ENCODE measurements at places on chromosomes 7 and 10.
A peak's percentile ranks its signal among the peaks of the same experiment; 100 is the strongest.

DNA sequence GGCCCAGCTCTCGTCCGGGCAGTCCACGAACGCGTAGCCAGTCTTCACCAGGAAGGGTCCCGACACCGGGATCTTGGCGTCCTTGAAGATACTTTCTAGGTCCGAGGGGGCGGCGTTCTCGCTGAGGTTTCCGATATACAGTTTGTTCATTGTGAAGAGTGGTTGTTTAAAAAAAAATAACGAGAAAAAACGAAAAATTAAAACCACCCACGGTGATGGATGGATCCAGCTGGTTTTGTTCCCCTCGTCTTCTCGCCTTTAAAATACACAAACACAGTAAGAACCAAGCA lies 385 bp downstream of the IGF2BP3 start:
- DNase-seq, result no peak

DNA sequence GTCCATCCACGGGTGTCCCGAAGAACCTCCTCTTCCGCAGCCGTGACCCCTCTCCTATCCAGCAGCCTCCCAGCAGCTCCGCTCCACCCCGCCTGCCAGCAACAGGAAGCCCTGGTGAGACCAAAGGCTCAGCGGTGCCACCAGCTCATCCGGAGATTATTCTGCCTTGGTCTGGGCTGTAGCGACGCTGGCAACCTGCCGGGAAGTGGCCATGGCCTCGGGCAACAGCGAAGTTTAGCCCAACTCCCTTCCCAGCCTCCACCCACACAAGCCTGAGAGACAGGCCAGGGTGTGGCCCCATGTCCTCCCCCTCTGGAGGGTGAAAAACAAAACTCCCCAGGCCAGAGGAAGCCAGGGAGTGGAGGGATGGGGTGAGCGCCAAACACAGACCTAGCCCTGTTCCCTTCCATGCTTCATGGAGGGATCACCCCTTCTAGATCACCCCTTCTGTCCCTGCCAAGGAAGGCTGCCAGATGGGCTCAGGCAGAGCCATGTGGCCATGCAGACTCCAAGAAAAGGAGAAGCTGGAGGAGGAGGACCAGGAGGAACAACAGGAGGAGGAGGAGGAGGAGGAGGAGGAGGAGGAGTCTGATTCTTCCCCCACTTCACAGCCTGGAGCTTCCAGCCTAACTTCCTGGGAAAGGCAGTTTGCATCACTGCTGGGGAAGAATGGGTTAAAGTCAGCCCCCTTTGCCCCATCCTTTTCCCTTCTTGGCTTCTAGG lies 918 bp downstream of the CALHM2 start:
- peak; percentile 15 for DNase-seq

GRCh38 chr7:2198206-2198605 lies 34.5 kb downstream of the MAD1L1 start:
- no peak for DNase-seq

DNA sequence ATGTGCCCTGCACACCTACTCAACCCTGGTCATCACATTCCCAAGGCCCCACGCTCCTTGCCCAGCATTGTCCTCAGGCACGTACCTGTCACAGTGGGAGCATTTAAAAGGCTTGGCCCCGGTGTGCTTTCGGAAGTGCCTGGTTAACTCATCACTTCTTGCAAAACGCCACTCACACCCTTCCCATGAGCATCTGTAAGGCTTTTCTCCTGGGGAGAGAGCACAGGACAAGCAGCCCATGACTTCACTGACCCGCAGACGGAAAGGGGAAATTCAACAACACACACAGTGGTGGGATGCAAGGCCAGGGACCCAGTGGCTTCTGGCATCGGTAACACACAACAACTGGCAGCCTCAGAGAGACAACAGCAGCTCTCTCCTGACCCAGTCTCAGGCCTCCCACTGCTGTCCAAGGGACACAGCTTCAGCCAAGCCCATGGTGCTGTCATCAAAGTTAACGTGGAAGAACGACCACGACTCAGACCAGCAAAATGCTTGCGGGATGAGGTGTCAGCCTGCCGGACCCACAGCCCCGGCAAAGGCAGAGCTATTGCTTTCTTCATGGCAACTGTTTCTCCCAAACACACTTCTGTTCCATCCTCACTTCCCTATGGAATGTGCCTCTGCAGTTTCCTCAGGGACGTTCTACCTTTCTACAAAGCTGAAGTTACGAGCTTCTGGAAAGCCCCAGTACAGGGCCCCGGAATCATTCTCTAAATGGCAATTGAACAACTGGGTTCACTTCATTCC lies 4.8 kb downstream of the KLF6 start:
- peak; percentile 52 for DNase-seq

GRCh38 chr10:59073456-59074053 lies 102.9 kb upstream of the PHYHIPL start:
- no peak for DNase-seq

DNA sequence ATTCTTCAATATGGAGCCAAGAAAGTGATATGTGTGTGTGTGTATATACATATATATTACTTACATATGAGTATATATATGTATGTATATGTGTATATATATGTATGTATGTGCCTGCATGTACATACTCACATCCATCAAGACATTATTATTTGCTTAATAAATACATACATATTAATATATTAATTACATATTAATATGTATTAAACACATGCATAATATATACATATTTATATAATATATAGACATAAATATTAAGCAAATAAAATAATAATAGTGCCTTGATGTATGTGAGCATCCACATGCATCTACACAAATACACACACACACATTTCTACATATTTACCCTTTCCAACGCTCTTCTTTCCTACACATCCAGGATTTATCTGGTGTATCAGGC lies 88.7 kb upstream of the KCNMA1 start:
- no peak for DNase-seq

DNA sequence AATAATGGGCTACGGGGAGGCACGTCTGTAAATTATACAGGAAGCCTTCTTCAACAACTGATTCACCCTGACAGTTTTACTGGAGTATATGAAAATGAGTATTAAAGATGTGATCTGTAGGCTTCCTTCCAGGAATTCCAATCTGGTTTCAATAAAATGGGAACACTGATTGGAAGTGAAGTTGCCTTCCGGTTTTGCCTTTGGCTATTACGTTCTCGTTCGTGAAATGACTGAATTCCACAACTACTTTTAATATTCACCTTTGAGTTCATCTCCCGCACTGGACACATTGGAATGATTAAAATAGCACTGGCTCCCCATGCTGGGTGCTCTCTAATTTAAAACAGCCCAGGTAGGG lies 350.1 kb upstream of the MKI67 start:
- no peak for DNase-seq

- no peak for DNase-seq
These were observed 572 bp upstream of the BHLHA15 start for GRCh38 chr7:98210513-98211220.

DNA sequence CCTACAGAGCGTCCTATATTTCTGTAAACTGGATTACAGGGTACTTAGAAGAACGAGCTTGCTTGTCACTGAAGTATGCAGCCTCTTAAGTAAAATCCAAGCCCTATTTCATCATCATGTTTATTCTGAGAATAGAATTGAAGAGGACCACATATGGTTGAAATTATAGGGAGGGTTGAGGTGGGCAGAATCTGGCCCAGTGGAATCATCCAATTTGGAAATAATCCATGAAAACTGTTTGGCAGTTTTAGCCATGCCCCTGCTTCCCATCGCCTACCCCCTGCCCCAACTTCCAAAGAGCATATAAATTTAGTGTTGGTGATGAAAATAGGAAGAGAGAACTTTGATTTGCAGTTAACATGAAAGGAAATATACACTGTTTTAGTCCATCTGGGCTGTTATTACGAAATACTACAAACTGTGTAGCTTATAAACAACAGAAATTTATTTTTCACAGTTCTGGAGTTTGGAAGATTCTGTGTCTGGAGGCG lies 150.4 kb downstream of the PRKG1 start:
- no peak for DNase-seq

DNA sequence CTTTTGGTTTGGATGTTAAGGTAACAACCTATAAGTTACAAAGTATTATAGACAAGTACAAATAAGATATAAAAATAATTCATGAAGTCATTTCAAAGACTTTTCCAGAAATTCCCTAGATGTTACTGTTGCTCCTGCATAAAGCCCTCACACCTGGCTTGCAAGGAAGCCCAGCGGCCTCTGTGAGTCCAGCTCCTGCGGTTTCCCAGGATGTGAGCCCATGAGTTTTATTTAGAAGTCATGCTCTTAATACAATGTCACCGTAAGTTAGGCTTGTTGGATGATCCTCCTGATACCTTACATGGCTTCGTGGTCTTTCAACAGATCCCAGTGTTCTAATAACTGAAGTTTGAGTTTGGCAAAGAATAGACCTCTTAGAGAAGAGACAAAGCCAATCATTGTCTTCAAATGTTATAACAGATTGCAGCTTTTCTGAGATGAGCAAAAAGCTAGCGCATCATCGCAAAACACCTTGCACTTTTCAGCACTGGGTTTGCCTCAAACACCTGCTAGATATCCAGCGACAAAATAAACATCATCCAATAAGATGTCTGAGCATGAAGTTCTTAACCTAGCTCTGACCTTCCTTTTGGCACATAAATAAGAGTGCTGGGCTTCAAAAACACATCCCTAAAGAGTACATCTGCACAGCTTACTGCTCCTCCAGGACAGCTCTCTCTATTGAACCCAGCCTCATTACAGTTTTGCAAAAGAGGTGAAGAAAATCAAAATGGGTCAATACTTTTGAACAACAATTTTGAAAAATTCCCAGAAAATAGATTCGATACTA lies 3.6 kb downstream of the FAM171A1 start:
- DNase-seq, result no peak

DNA sequence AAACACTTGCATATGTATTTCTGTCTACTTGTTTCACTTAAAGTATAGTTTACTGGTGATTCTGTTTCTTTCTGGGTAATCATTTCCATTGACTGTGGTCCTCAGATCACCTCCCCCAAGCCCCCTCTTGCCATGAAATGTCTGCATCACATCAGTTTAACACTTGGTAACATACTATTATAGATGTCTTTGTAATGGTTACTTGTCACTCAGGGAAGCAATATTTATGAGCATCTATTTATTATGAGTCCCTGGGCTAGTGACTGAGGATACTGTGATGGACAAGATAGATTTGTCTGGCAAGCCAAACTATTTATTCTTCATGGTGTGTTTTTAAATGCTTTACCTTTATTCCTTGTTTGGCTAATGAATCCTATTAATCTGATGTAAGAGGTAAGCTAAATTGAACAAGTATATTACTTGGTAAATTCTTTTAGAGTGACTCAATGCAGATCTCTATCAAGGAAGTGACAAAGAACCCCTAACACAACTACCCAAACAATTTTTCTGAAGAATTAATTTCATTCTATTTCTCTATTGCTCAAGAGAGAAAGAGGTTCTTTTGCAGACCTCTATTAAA lies 270.9 kb downstream of the RELN start:
- DNase-seq, result peak; percentile 61

- no peak for DNase-seq
These were observed 14.8 kb downstream of the COL13A1 start for GRCh38 chr10:69816521-69816920.

GRCh38 chr7:11373546-11374142 lies 400.0 kb downstream of the PHF14 start:
- peak; percentile 35 for DNase-seq

DNA sequence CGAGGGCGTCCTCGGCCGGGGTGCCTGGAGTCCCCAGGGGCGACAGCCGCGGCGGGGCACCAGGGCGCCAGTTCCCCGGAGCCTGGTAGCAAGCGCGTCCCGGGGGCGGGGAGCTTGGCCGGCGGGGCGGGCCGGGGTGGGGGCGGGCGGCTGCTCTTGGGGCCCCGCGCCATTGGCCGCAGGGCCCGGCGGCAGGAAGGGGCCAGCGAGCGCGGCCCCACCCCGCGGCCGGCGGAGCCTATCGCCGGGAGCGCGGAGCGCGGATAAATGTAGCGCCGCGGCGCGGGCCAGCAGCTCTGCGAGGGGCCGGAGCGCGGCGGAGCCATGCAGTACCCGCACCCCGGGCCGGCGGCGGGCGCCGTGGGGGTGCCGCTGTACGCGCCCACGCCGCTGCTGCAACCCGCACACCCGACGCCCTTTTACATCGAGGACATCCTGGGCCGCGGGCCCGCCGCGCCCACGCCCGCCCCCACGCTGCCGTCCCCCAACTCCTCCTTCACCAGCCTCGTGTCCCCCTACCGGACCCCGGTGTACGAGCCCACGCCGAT lies at the start of gene HHEX:
HHEX (plus strand) TSS at position 293 of the 548 bp plus-strand sequence; CDS start at position 325, 32 bp downstream.
- peak; percentile 31 for DNase-seq

GRCh38 chr10:61463035-61463909 lies 10.1 kb upstream of the TMEM26 start:
- peak; percentile 72 for DNase-seq

DNA sequence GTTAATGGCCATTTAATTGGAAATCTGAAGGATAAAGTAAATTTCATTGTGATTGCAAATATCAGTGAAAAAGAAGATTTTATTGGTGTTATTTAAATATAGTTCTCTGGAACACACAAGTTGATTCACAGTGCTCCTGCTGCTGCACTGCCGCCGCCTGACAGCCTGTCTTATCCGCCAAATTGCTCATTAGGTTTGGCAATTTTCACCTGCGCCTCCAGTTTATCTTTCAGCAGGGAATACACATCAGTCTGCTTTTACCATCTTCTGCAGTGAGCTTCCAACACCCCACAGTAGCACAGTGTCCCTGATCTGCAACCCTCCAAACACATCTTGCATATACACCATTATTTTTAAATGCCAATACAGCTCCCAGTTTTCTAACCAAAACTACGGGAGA lies 308.3 kb downstream of the PARD3 start:
- no peak for DNase-seq
